GM12865 (cell line): ENCODE measurements at places on chromosomes 2 and 18.

DNA sequence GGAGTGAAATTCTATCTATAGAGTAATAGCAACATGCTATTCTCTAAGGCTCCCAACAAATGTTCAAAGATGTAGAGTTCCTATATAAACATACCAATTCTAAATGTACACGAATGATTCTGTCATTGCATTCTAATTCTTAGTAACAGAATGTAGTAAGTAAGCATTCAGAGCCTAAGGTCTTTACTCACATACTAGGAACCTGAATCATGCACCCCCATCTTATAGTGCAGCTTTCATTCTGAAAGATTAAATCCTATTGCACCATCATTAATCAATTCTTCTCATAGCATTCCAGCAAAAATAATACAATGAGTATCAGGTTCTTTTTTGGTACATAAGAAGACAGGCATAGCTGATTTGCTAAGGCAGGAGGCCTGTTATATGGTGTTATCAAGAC lies 230.0 kb downstream of the NCKAP5 start:
- no peak for DNase-seq

GRCh38 chr2:9378433-9379390 lies 44.6 kb downstream of the ITGB1BP1 start:
- no peak for DNase-seq

GRCh38 chr2:206728277-206729199 lies 10.3 kb upstream of the DYTN start:
- no peak for DNase-seq

DNA sequence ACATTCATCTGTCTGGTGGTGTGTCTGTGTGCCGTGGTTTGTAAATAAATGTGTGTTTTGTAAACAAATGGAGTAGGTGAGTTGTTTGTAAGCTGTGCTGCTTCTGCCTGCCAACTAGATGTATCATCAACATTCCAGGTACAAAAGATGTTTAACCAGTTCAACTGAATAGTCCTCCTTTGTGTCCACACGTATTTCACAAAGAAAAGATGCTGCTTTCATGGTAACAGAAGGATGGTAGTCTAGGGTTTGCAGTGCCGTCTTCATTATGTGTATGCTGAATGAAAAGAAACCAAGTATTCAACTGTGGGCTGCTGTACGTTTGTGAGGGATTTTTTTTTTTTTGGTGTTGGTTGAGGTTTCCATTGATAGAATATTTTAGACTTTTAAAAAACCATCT lies 72.1 kb downstream of the CAMKMT start:
- DNase-seq = no peak

GRCh38 chr18:79770501-79770815 lies 27.3 kb upstream of the KCNG2 start:
- no peak for DNase-seq

DNA sequence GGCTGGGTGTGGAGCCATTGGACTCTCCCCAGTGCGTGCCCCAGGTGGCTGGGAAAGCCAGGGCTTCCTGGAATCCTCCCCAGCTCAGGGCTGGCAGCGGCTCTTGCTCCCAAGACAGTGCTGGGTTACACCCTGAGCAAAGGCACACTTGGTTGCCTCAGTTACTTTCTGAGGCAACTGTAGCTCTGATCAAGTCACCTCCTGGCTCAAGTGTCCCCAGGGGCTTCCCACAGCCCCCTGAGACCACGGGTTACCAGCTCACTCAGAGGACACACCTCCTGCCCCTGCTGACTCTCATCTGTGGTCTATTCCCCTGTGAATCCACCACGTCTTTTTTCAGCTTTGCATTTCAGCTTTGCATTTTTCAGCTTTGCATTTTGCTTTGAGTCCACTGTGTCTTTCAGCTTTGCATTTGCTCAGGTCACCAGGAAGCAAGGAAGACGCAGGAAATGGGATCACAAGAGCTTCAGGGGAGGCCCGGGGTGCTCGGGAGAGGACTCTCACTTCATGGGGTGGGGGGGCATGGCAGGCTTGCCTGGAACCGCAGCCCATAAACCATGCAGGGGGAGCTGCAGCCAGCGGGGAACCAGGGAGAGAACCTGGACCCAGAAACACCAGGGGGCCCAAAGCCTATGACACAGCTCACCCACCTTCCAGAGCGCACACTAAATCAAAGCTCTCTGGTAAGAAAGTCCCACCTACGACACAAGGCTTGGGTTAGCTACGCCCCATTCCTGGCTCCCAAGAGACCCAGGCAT lies 138.0 kb upstream of the ASB18 start:
- peak; percentile 32 for DNase-seq

DNA sequence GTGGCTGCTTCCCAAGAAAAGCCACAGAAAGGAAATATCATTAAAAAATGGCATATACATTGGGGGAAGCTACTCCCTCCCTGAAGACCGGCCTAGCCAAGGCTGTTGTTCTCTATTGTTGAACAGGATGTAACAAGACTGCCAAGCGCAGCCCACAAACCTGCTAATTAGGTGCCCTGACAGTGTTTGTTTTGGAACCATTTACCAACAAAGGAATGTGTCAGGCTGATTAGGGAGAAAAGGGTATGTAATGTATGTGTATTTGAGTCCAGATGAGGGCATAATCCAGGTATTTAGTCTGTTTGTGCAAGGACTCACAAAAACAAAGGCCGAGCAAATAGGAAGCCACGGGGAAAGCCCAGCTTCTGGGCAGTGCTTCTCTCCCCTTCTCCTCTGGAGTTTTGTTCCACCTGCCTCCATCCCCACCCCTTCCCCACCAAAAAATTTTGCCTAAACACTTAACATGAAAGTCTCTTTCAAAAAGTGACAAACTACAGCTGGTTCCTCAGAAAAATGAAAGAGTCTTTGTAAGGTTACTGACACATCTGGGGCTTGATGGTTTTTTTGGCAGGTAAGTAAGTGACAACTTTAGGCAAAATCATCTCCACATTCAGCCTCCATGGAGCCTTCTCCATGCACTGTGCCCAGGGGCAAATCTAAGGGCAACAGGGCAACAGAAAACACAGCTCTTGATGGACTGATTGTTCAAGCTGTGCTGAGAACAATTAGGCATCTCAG lies 78.3 kb upstream of the FZD5 start:
- no peak for DNase-seq

DNA sequence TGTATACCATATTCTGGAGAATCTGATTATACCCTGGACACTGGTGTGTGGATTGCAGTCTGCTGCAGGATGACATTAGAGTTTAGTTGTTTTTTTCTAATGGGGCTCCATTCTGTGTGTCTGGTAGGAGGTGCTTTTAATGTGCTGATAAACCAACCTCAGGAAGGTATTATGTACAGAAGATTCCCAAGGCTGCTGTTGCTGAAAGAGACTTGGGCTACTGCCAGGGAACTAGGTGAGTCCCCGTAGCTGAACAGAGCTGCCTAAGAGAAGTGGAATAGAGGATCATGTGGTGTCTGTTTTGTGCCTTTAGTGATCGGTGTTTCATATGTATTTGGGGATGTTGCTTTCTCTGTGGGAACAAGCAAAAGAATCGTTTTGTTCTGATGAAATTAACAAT lies 16.5 kb downstream of the SPATA3 start:
- DNase-seq = no peak

DNA sequence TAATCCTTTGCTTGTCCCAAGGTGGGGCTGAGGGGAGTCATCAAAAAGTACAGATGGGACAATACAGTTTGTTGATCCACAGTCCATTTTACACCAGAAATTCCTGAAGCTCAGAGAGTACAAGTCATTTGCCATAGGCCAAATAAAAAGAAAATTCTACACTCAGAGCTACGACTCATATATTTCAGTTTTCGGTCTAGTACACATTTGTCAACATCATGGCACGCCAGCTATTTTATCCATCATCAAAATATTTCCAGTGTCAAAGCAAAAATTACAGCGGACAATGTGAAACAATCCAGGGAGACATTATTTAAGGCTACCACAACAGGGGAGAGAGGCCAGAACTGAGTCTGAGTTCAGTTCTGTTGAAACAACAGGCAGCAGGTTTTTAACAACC lies 587.5 kb upstream of the DSEL start:
- no peak for DNase-seq

DNA sequence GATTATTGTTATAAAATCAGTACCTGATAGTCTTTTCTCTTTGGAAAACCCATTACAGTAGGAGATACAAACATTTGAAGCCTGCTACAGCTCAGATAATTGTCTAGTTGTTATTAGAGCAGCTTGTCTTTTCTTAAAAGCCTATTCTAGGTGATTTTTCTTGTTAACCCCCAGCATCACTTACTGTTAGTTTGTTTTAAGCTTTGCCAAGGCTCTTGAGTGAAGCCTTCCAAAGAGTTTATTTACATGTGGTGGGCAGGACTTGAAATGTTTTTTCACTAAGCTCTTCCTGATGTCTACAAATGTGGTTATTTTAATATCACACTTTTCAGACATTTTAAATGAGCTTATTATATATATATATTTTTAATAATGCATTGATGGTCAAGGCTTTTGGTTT lies 791.3 kb downstream of the PLCL1 start:
- no peak for DNase-seq

GRCh38 chr2:233075141-233075965 lies 15.2 kb downstream of the INPP5D start:
- no peak for DNase-seq

DNA sequence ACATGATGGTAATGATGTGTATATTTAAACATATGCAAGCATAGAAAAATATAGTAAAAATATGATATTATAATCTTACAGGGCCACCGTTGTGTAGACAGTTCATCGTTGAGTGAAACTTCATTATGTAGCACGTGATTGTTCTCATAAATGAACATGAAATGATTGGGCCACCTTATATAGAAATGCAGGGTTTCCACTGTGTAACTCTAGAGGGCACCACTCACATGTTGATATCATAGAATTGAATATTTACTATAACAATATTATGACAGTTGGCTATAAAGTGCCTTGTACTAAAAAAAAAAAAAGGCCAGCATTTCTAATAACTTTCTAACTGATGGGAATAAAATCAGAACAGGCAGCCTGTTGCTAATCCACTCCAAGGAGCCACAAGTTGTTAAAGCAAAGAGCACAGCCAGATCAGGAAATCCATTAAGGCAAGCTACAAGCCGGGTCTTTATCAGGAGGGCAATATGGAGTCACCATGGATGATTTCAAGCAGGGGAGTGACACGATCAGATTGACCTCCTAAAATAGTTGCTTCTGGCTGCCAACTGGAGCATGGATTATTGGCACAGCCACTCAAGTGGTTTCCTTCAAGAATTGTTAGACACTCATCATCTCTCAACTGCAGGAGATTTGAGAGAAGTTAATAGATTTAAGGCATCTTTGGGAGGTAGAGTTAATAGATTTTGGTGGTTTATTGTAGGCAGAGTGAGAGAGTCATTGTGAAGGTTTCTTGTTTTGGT lies 16.7 kb downstream of the IL1F10 start:
- DNase-seq = peak; percentile 11

- DNase-seq = no peak
Measured at GRCh38 chr2:173830170-173830569, 135.0 kb downstream of the SP3 start.

GRCh38 chr2:101758001-101758400 lies 60.5 kb downstream of the MAP4K4 start:
- peak; percentile 51 for DNase-seq

DNA sequence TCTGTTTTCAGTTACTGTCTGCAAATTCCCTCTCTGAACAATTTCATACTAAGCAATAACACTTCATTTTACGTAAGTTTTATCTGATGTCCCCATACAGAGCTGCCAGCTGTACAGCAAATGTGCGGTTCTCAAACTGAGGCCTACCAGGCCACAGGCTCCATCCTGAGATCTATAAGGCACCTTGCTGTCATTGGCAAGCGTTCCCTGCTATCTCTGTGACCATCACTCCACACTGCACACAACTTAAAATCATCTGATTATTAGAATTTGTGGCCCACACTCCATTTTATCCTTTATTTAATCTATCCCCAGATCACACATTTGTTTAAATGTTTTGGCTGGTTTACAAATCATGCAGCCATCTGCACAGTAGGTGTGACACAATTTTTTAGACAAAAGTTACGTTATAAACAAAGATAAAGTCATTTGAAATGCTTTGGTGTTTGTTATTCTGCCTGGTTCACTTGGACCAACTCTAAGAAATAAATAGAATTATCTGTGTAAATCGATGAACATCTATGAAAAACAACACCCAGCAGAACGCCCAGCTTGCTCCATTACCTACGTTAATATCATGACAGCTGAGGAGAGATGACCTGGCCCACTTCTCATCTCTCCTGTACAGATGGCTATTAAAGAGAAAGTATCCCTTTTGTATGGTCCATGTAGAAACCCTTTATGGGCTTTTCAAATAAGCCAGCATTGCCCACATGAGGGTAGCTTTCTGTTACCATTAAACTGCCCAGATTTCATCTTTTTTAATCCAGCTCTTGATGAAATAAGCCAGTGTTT lies 162.4 kb downstream of the ZNF521 start:
- DNase-seq = no peak

DNA sequence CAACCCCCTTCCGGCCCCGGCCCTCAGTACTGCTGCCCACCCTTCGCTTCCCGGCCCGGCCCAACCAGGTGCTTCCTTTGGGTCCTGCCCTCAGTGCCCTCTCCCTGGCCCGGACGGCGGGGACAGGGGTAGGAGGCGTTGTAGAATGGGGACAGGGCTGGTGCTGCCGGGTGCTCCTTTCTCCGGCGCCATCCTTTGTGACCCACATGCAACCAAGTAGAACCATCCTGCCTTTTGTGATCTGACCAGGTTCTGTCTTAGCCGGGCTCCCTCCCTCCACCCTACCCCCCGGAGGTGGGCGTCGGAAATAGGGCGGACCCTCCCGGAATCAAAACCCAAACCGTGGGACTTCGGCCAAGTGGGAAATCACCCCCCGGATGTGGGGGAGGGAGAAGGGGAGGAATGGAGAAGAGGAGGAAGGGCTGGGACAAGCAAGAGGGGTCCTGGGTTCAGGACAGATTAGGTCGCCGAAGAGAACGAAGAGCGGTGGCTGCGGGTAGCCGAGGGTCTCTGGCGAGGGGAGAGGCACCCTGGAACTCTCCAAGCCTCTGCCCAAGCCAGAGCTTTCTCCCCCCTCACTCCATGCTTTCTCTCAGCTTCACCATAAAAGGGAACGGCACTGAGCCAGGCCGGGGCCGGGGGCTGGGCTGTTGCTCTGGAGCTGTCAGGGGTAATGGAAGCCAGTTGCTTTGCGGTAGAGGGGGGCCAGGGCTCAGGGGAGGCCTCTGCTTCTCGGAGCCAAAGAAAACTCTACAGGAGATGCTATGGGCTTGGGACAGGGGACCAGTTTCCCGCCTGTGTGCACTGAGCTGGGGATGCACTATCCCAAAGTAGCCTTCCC lies 756 bp upstream of the OST4 start:
- peak; percentile 69 for DNase-seq

GRCh38 chr2:11270891-11271290 lies 73.5 kb downstream of the ROCK2 start:
- no peak for DNase-seq

DNA sequence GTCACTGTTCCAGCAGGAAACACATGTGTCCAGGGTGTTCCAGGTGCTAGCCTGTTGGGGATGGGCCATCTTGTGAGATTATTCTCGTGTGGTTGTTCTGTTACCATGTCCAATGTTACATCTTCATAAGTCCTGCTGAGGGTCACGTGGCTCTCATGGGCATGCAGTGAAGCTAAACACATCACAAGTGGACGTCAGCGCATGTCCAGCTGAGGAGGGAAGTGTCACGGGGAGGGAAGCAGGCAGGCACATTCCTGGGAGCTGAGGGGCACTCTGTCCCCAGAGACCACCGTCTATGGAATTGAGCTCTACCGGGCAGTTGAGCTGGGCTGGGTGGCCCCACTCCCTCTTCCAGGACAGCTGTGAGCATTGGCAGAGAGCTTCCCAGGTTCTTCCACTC lies 155.3 kb upstream of the TWIST2 start:
- no peak for DNase-seq

- no peak for DNase-seq
Measured at GRCh38 chr2:176566496-176566895, 297.3 kb downstream of the MTX2 start.

- DNase-seq = no peak
Measured at GRCh38 chr2:191362841-191363240, 117.6 kb downstream of the MYO1B start.
